LNCaP clone FGC (cell line): ENCODE measurements at places on chromosomes 5 and 9.
A peak's percentile ranks its signal among the peaks of the same experiment; 100 is the strongest.

GRCh38 chr5:58675341-58675740, 92.5 kb downstream of the RAB3C start:
- no peak for DNase-seq

DNA sequence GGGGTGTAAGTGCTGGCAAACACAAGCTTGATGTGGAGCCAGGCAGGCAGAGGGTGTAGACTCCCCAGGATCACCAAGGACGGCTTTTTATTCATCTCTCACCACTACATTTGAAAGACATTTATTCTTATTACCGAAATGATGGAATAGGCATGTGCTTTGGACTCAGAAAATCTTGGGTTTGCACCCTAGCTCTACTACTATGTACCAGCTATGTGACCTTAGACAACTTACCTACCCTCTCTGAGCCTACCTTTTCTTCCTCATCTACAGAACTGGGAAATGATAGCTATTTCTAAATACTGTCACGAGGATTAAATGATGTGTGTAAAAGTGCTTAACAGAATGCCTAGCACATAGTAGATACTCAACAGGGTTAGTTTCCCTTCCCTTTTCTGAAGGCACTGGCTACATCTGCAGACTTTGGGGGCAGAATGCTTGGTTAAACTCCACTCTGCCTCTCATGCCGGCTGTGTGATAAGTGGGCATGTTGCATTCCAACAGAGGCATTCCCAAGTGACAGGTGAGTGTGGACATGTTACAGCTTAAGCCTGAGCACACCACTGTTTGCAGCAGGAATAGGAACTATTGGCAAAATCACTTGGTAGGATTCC, 94.8 kb downstream of the SLC1A3 start:
- DNase-seq: no peak

DNA sequence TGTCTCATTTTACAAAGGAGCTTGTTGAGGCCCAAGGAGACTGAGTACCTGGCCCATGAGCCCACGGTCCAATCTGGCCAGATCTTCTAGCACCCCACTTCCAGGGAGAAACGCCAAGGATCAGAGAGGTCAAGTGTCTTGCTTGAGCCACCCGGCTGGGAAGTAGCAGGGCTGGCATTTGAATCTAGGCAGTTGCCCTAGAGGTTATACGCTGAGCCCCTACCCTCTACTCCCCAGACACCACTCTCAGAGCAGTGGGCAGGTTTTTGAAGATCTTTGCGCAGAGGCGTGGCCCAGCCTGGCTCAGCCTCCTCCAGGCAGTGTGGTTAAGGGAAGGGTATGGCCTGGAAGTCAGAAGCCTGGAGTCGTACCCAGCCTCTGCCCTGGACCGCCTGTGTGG, 5.8 kb upstream of the NUP214 start:
- DNase-seq: no peak

GRCh38 chr5:169641253-169641652, 4.2 kb downstream of the DOCK2 start:
- DNase-seq: peak; percentile 82

DNA sequence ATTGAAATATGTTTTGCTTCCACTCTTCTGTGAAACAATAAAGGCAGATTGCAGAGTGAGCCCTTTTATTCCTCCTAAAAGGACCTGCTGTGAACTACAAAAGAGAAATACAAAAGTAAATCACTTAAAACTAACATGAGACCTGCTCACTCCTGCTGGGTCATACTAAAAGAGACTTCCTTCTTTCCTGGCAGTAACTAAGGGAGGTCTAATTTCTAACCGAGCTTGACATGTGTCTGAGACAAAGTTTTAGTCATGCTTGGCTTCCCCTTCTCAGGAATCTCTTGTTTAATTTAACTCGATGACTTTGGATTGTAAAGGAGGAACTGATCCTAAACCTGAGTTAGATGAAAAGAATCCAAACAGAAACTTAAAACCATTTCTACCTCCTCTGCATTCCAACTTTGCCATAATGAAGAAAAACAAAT, 86.4 kb upstream of the CDH6 start:
- no peak for DNase-seq

DNA sequence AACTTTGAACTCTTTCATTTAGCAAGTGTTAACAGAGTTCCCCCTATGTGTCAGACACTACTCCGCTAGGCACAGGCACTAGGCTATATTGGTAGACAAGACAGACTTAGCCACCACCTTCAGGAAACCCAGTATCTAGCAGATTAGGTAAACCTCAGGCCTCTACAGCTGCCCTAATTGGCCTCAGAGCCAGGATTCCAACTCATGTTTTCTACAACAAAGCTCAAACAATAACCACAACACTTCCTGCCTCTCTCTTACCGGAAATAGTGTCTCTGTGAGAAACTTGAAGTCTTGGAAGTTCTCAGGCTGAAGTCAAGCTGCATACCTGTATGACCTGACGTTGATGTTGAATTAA, 116.6 kb upstream of the SLC44A1 start:
- DNase-seq: no peak
